ENCODE measurements at places on chromosomes 13 and 19. TPM values are rescaled to one million over a fixed set of nuclear protein-coding genes. Genes with fewer than 3 reads are reported as not detected.

TSSK6 gene
- total RNA-seq, result 1.1 TPM

RPL28 gene
- 153 TPM for total RNA-seq

WDR62 gene
- 6.2 TPM for total RNA-seq

NXNL1 gene
- not detected for total RNA-seq

ZNF135 gene
- 4.5 TPM for total RNA-seq

CATSPERD gene
- total RNA-seq, result not detected

LILRB2 gene
- not detected for total RNA-seq

TPTE2 gene
- not detected for total RNA-seq

NDUFA13 gene
- total RNA-seq, result 312 TPM

TMEM38A gene
- total RNA-seq, result 5.4 TPM

KLHL1 gene
- total RNA-seq, result not detected

CACNG7 gene
- 0.13 TPM for total RNA-seq

ZNF66 gene
- total RNA-seq, result 1.2 TPM

ZNF415 gene
- 12.7 TPM for total RNA-seq

PDE4C gene
- total RNA-seq, result 0.26 TPM

ZNF528 gene
- total RNA-seq, result 24.9 TPM

ZNF665 gene
- 4.1 TPM for total RNA-seq

PEX11G gene
- 1.7 TPM for total RNA-seq

KIR3DL2 gene
- total RNA-seq, result not detected

OR1M1 gene
- not detected for total RNA-seq

ARRDC2 gene
- total RNA-seq, result 32.4 TPM

CYP4F12 gene
- total RNA-seq, result not detected

PSG1 gene
- not detected for total RNA-seq

MBD3L2 gene
- total RNA-seq, result not detected

ZNF583 gene
- 4.2 TPM for total RNA-seq

KLK4 gene
- not detected for total RNA-seq

BEST2 gene
- not detected for total RNA-seq

ADM5 gene
- total RNA-seq, result 0.40 TPM

DLL3 gene
- total RNA-seq, result 0.06 TPM

KLK7 gene
- total RNA-seq, result not detected

DAND5 gene
- 0.13 TPM for total RNA-seq

CLEC4G gene
- total RNA-seq, result not detected

TMIGD2 gene
- total RNA-seq, result not detected

ZNF416 gene
- total RNA-seq, result 6.1 TPM

NCAN gene
- total RNA-seq, result not detected

GFY gene
- total RNA-seq, result not detected

GPR12 gene
- not detected for total RNA-seq

ZBTB32 gene
- total RNA-seq, result not detected

KLF1 gene
- not detected for total RNA-seq

ZNF285 gene
- 4.0 TPM for total RNA-seq

B3GNT3 gene
- not detected for total RNA-seq

ZNF561 gene
- 41.4 TPM for total RNA-seq

MBD3L3 gene
- total RNA-seq, result not detected

OVOL3 gene
- total RNA-seq, result not detected

NDUFA11 gene
- total RNA-seq, result 293 TPM

CGB3 gene
- not detected for total RNA-seq

ZNF132 gene
- 9.5 TPM for total RNA-seq

KASH5 gene
- not detected for total RNA-seq

ZNF541 gene
- 0.13 TPM for total RNA-seq

MATK gene
- total RNA-seq, result not detected

ZSCAN4 gene
- total RNA-seq, result not detected

ZNF765 gene
- 11.1 TPM for total RNA-seq

LILRA5 gene
- total RNA-seq, result not detected

CABP5 gene
- not detected for total RNA-seq

GDF15 gene
- total RNA-seq, result 41.1 TPM

STARD13 gene
- total RNA-seq, result 23.3 TPM

ZNF101 gene
- 5.4 TPM for total RNA-seq

ZNF253 gene
- total RNA-seq, result 2.2 TPM
